ELR (cell line): ENCODE measurements at places on chromosomes 3 and 15.

GRCh38 chr3:29639578-29640290 lies 358.9 kb downstream of the RBMS3 start:
- no peak for DNase-seq

- DNase-seq, result no peak
Measured at GRCh38 chr3:104214937-104215336, 1151.8 kb upstream of the ALCAM start.

GRCh38 chr3:141454054-141454453 lies 32.8 kb upstream of the RASA2 start:
- DNase-seq, result no peak

DNA sequence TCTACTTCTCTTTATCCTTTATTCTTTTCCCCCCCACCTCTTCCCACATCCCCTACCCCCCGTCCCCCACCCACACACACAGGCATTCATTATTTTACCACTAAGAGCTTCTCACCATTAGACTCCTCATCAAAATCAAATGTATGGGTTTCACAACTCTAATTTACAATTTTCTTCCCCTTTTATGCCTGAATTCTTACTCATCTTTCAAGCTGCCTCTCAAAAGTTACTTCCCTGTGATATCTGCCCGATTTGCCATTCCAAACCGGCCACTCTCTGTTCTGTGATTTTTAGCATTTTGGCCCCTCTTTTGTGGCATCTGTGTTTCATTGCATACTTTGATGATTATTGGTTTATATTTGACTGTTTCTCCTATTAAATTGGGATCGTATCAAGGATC lies 42.2 kb downstream of the SLC9A9 start:
- no peak for DNase-seq

DNA sequence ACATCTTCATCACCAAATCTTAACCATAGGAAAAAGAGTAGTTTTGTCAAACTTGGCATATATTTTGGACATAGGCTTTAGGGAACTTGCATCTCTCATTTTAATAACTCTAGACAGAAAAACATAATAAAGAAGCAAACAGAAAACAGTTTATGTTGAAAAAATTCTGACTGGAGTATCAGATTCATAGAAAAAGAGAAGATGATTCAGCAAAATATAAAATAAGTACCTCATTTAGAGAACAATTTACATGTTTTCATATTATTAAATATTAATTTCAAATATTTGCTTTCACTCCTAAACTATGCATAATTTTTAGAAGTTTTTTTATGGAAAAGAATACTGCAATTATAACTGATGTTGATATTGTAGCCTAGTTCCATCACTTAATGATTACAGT lies 12.5 kb downstream of the SATB1 start:
- no peak for DNase-seq
